Erythroblast (primary cell): ENCODE measurements at places on chromosomes 16 and 17.

- no peak for DNase-seq
Observed at GRCh38 chr17:8341456-8341855, 1.8 kb downstream of the ODF4 start.

DNA sequence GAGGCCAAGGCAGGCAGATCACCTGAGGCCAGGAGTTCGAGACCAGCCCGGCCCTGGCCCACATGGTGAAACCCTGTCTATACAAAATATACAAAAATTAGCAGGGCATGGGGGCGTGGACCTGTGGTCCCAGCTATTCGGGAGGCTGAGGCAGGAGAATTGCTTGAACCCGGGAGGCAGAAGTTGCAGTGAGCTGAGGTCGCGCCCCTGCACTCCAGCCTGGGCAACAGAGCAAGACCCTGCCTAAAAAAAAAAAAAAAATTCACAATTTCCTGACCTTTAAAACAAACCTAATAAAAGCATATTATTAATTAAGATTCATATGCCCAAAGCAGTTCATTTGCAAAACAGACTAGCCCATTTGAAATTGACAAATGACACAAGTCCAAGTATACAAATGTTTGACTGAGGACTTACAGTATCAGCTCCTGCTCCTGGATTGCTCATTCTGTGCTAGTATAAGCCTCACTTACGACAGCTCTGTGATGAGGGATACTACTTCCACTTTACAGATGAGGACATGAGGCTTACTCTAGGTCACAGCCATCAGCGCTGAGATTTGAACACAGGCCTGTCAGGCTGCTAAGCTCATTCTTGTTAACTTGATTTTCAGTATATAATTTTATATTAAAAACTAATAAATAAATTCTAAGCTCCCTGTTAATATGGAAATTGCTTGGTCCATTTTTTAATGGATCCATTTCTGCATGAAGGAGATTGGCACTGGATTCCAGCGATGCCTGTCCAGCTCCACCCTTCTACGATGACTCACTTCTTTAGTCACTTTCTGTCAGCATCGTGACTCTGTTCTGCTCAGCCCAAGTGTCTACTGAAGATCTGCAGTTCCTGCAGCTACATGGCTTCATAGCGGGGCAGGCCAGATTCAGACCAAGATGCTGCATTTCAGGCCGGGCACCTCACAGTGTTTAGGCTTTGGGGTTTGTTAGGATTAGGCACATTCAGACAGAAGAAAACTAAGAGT, 88.2 kb downstream of the WDR59 start:
- peak; percentile 73 for DNase-seq

GRCh38 chr17:66790501-66791061, 44.3 kb upstream of the CACNG5 start:
- DNase-seq, result no peak

DNA sequence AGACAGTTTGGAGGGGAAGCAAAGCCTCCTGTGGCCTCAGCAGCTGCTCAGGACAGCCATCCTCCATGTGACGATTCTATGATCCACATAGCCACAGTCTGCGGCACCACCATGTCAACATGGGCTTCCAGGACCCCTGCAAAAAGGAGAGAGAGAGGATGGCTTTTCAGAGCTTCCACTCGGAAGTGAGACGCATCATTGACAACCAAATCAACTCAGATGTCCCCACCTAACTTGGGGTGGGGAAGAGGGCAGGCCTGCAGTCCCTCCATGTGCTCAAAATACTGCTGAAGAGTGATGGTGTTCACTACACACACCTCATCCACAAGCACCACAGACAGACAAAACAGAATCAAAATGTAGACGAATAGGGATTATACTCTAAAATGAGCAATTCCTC, 5.9 kb upstream of the METTL16 start:
- DNase-seq, result no peak

- DNase-seq, result no peak
Observed at GRCh38 chr16:84782846-84783245, 36.9 kb upstream of the CRISPLD2 start.

GRCh38 chr16:82070656-82071369, 35.8 kb downstream of the HSD17B2 start:
- DNase-seq, result no peak

GRCh38 chr16:67940446-67941089, 3.4 kb downstream of the LCAT start:
- peak; percentile 37 for DNase-seq

GRCh38 chr17:21252796-21253645, at the start of gene NATD1:
NATD1 (minus strand) TSS chr17:21253410; CDS start chr17:21253264, 146 bp downstream.
- peak; percentile 93 for DNase-seq

GRCh38 chr16:55888546-55888945, 13.4 kb upstream of the CES5A start:
- no peak for DNase-seq

DNA sequence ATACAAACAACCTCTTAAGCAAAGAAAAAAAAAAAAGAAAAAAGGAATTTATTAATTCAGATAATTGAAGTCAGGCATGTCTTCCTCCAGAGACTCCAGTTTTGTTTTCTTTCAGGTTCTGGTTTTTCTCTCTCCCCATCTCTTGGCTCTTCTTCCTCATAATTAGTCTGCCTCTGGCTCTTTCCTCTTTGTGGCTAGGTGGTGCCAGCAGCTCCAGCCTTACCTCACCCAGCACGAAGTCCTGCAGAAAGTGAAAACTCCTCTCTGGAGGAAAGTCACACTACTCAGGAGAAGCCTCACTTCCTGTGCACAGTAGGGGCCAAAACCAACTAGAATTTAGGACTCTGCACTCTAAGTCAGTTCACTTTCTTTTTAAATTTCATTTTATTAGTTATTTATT, 10.3 kb upstream of the NFAT5 start:
- no peak for DNase-seq

- DNase-seq, result no peak
Observed at GRCh38 chr17:31674305-31674704, 184.7 kb downstream of the COPRS start.

- no peak for DNase-seq
Observed at GRCh38 chr16:5580772-5581171, 483.2 kb upstream of the EEF2KMT start.

DNA sequence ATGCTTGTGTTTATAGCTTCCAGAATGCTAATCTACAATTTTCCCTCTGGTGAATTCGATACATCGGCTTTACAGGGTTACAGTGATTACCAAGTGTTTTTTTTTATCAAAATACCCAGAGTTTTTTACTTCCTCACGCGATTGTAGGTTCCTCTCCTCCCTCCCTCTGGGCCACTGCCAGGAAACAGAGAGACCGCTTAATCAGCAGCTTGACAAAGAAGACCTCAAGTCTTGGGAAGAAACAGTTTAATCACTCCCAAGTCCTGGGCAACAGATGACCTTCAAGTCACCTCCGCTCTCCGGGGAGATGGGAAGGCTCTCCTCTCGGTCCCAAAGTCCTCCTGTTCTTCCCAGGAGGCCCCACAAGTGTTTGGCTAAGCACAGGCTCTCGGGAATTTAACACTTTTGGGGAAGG, 23.5 kb downstream of the SMTNL2 start:
- DNase-seq, result peak; percentile 53

DNA sequence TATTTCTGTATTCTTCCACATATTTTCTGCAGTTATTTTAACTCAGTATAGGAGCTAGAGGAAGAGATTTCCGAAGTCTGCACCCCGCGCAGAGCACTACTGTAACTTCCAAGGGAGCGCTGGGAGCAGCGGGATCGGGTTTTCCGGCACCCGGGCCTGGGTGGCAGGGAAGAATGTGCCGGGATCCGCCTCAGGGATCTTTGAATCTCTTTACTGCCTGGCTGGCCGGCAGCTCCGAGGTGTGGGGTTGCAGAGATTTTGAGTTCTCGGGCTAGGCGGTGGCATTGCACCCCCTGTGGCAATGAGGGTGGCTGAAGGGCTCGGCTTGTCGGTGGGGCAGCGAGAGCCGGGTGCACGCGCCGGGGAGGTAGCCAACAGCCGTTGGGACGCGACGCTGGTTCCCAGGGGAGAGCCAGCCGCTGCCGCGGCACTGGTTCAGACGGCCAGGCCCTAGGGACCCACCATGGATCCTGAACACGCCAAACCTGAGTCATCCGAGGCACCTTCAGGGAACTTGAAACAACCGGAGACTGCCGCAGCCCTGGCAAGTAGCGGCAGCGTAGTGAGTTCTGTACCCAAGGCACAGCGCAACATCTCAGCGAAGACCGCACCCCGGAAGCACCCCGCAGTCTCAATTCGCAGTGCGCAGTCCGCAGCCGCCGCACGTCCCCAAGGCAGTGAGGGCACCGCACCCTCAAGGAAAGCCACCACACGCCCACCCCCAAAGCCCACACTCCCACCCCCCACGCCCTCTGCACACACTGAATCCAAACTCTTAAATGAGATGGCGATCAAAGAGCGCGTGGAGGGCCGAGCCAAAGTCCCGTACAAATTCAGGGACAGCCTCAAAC, at the start of gene CMTM1:
Gene CMTM1, plus strand, starts transcription at position 389 of the 851 bp plus-strand sequence. Its CDS starts 75 bp downstream, at position 464.
- DNase-seq, result no peak

GRCh38 chr16:50499254-50499653, 48.9 kb upstream of the NKD1 start:
- DNase-seq, result no peak

DNA sequence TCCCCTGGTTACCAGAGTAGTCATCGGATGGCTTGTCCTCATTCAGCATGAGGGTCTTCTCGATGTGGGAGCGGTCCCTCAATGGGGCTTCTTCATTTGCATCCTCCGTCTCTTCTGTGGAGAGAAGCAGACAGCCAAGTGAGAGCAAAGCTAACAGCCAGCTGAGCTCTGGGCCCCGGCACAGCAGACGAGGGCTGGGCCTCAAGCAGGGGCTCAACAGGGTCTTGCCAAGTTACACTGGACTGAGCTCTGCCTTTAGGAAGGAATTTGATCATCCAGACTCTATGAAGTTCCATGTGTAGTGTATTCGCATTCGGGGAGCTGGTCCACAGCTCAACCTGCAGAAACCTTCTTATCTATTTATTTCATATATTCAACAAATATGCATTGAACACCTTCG, 37.4 kb downstream of the SRL start:
- DNase-seq, result no peak

GRCh38 chr17:2694381-2695242, 17.0 kb downstream of the CLUH start:
- DNase-seq, result no peak
